Endothelial cell of umbilical vein (primary cell): ENCODE measurements at places on chromosomes 3 and 15.

GRCh38 chr3:32884591-32884990 lies 66.8 kb downstream of the TRIM71 start:
- no peak for DNase-seq

GRCh38 chr3:74346896-74347295 lies 267.6 kb downstream of the CNTN3 start:
- no peak for DNase-seq

DNA sequence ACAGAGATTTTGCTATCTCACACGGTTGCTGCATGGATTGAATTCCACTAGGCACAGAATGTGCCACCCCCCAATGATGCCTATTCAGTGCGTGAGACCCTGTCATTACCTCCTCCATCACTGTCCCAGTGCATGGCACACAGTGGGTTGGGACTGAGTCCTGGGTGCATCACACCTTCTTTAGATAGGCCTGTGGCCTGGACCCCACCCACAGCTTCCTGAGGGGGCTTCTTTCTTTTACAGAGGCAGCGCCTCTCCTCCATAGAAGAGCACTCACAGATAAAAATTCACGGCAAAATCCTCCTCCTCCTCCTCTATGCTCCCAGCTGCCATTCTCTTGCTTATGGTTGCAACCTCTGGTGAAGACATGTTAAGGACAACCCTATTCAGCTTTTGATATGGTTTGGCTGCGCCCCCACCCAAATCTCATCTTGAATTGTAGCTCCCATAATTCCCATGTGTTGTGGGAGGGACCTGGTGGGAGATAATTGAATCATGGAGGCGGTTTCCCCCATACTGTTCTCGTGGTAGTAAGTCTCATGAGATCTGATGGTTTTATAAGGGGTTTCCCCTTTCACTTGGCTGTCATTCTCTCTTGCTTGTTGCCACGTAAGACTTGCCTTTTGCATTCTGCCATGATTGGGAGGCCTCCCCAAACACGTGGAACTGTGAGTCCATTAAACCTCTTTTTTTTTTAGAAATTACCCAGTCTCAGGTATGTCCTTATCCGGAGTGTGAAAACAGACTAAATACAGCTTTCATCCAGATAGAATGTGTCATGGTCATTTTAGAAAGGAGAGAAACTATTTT lies 147.6 kb downstream of the KLF13 start:
- DNase-seq: no peak

GRCh38 chr3:69784954-69785514 lies 45.8 kb downstream of the MITF start:
- peak; percentile 41 for DNase-seq

GRCh38 chr15:57152666-57153539 lies 223.4 kb upstream of the CGNL1 start:
- DNase-seq: peak; percentile 91

GRCh38 chr3:189344996-189345395 lies 173.2 kb downstream of the TPRG1 start:
- DNase-seq: no peak

DNA sequence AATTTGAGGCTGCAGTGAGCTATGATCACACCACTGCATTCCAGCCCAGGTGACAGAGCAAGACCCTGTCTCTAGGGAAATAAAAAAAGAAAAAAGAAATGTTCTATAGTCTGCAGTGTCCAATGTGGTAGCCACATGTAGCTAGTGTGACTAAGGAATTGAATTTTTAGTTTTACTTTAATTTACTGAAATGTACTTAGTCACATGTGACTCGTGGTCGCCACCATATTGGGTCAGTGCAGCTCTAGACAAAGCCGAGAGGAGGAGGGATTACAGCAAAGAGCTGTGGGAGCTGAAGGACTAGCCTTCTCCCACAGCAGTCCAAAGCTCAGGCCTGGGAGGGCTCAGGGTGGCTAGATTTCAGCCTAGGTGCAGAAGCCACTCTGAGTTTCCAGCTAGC lies 65.9 kb upstream of the NTRK3 start:
- no peak for DNase-seq
